ENCODE measurements at places on chromosomes 7 and 10.
A peak's percentile ranks its signal among the peaks of the same experiment; 100 is the strongest.

DNA sequence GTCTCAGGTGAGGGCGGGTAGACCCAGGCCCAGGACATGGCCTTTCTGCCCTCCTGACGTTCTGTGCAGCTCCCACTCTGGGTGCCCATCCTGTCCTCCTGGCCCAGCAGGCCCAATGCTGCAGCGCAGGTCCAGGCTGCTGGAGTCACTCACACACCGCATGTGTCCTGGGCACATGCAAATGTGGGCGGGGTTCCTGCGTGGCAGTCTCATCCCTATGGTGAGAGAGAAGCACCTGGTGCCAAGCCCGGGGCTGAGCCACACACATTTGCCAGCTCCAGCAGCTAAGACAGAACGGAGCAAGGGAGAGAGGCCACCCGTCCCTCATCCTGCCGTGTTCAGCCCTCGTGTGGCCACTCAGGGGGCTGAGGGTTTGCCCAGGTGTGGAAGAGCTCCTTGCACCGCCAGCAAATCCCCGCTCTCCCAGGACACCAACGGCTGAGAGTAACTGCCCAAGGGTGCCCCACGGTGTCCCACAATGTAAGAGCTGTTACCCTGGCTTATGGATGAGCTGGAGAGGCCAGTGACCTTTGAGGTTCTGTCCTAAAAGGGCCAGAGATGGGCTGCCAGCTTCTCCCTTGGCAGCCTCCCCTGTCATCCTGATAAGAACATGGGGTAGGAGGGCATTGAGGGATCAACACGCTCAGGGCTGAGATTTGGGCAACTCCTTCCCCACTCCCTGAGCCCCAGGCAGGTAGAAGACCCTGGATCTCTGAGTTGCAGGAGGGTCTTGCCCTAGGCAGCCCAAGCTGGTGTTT lies 4.4 kb downstream of the FUOM start:
- no peak for DNase-seq

DNA sequence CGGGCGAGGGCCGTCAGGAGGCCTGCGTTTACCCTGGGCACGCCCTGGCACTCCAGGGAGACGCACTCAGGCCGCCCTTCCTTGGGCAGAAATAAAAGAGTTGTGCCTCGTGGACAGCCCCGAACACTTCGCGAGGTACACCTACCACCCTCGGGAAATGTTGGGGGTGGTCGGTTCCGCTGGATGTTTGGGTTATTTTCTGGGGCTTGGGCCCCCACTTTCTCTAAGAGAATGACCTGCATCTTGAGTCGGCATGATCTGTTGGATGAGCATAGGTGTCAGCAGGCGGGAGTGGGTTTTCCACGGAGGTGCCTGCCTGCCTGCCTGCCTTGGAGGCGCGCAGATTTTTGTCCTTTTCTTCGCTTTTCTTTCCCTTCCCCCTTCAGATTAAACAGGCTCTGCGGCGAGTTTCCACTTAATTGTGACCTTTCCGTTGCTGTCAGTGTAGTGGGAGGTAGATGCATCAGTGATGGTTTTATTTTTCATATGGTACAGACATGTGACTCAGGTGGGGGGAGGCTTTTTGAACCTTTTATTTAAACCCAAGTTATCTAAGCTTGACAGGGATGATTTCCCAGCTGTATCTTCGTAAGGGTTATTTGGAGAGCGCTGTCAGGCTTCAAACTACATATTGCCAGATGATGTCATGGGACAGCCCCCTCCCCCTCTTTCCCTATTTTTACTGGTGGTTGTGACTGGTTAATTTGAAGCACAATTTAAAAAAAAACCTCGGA lies 661 bp downstream of the HECTD2 start:
- no peak for DNase-seq

DNA sequence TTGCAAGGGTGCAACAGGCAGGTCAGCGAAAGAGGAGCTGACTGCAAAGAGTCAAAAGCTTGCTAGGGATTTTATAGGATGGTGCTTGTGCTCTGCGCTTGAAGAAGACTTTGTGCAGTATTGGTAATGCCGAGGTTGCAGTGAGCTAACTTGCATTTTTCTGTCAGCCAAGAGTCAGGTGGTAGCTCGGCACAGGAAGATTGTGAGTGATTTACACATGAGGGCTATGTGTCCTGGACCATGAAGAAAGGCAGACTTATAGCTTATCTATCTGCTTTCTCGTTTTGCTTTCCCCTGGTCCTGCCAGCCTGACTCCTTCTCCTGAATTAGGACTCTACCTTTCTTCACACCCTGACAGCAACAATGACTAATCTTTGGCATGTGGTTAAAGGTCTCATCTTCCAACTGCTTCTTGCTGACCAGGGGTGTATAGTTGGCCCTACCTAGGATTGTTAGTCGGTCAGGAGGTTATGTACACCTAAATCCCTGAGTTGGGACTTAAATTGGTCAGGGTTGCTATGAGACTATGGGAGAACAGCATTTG lies 4.1 kb upstream of the SYPL1 start:
- DNase-seq: no peak

DNA sequence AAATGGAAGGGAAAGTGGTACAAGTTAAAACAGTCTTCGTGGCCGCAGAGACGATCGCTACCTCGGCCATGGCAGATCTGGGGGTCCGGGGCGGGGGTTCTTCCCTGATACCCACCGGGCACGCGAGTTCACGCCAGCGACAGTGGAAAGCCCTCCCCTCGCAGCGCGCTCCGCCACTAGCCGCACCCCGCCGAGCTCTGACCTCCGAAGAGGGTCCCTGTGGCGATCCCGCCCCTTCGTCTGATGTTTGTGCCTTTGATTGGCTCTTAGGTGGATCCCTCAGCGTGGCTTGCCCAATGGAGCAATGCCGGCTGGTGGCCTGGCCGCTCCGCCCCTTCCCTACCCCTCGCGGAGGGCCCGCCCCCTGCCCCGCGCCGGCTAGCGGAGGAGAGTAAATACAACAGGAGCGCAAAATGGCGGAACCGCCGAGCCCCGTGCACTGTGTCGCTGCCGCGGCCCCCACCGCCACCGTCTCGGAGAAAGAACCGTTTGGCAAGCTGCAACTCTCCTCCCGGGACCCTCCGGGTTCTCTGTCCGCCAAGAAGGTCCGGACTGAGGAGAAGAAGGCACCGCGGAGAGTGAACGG lies at the start of gene RSBN1L:
Gene RSBN1L, plus strand, starts transcription at position 403 of the 586 bp plus-strand sequence. Its CDS starts 11 bp downstream, at position 414.
- peak; percentile 93 for DNase-seq

DNA sequence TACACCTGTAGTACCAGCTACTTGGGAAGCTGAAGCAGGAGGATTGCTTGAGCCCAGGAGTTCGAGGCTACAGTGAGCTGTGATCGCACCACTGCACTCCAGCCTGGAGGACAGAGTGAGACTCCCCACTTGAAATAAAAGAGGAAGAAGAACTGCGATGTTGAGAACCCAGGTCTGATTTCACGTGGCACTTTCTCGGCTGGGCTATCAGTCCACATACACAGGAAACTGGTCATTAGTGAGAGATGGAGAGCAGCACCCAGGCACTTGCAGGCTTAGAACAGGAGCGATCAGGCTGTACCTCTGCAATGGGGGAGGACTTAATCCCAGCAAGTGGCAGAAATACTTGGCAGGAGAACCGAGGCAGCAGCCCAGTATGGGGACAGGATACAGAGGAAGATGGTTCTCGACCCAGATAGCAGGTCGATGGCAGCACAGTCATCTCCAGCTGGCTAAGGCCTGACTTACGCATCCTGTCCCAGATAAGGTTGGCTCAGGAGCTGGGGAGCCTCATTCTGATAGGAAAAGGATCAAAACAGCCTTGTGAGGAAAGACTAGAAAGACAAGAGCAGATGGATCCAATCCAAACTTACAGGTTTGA lies 487.7 kb upstream of the AUTS2 start:
- DNase-seq: no peak

DNA sequence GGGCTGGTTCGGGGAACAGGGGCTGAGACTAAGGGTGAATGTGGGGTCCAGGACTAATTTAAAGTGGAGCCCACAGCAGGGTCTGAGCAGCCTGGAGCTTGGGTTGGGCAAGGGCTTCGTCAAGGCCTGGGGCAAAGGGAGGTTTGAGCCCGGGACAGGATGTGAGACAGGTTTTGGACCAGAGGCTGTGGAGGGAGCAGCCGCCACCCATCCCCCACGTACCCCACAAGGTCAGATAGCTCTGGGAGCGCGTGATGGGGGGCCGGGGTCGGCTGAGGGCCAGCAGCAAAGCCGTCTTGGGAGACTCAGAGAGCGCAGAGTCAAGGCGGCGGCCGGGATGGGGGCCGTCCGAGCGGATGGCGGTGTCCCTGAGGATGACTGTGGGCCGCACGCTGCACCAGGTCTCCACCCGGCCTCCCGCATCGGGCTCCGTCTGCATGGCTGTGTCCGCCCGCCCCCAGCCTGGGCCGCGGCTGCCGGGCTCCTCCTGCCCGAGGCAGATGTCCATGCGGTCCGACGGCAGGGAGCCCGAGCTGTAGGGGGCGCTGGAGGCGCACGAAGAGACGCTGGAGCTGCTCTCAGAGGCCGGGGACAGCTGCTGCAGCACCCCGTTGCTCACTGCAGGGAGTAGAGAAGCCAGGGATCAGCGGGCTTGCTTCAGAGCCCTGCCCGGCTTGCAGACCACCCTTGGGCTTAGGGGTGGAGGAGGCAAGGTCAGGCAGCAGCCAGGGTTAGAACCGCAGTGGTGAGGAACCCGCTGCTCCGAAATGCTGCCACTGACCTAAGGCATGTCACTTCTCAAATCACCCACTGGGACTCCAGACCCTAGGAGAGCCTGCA lies 12.1 kb downstream of the PDZD7 start:
- DNase-seq: no peak

DNA sequence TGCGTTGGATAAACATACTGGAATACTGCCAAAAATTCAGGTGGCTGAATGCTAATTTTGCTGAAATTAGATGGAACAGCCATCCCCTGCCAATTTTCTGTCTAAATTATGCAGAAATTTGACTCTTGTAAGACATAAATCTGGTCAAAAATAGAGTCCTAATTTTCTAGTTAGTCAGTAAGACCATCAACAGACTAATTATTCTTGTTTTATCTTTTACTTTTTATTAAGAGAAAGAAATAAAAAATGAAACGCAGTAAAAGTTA lies 110.3 kb upstream of the GATA3 start:
- no peak for DNase-seq

- no peak for DNase-seq
Measured at GRCh38 chr7:28065721-28066285, 114.8 kb downstream of the JAZF1 start.
